ENCODE measurements at places on chromosomes 2 and 18.

- no peak for DNase-seq
Measured at GRCh38 chr18:37332628-37333420, 232.8 kb downstream of the CELF4 start.

DNA sequence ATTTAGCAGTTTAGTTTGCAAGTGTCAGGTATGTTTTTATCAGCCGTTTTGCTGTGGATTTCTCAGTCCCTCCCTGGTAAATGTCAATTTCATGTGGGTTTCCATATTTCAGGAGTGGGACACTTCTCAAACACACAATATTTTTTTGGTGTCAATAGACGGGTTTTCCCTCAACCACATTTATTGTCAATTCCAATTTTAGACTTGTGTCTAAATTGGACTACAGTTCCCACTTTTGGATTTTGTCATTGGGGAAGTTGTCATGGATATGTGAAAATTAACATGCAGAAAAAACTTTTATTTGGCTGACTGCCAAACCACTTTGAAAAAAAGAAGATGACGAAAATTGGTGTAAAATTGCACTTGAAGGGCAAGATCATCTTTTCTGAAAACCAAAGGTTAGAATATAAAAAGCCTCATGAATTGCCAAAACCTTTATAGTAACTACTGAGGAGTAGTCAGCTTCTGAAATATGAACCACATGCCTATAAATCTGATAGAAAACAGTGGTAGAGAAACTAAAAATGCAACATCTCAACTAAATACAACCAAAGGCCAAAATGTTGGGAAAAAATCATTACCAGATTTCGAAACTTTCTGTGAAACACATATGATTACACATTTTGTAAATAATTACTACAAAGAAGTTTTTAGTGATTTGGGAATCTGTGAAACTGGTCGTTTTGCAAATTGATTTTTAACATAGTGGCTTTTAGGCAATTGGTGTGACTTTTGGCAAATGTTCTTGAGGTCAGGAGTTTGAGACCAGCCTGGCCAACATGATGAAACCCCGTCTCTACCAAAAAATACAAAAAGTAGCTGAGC lies 106.4 kb downstream of the BCL2L11 start:
- no peak for DNase-seq

GRCh38 chr2:121159291-121160071 lies 125.5 kb downstream of the TFCP2L1 start:
- no peak for DNase-seq

GRCh38 chr2:238467062-238467461 lies 40.3 kb downstream of the ASB1 start:
- DNase-seq, result no peak

DNA sequence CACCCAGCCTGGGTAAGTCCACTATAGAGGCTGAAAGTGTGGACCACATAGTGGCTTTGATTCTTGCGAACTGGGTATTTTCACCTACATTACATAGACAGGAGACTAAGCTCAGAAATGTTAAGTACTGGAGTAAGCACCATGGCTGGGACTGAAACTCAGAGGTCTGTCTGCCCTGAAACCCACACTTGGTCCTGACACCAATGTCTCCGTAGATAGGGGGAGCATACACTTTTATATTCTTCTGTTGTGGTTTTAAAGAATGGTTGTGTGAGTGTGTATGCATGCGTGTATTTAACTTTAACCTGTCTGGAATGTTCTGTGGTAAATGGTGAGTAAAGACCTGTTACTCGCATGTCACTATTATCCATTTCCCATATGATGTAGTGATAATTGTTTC lies 10.3 kb upstream of the NPPC start:
- DNase-seq, result no peak

- no peak for DNase-seq
Measured at GRCh38 chr2:160639472-160639871, 145.9 kb upstream of the RBMS1 start.

DNA sequence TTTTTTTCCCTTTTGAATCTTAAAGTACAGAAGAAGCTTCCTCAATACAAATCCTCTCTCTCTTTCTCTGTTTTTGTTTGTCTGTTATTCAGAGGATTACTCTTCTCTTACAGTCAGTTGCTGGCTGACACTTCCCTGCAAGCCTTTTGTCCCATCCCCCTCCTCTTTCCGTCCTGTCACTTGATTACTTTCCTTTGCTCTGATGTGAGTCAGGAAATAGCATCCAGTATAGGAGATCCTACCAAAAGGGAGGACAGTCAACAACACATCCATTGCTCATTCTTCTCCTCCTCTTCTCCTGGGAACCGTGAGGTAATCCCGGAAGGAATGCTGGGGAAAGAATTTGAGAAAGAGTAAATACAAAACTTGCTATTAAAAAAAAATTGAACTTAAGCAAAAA lies 79.3 kb upstream of the SCN7A start:
- DNase-seq, result no peak

DNA sequence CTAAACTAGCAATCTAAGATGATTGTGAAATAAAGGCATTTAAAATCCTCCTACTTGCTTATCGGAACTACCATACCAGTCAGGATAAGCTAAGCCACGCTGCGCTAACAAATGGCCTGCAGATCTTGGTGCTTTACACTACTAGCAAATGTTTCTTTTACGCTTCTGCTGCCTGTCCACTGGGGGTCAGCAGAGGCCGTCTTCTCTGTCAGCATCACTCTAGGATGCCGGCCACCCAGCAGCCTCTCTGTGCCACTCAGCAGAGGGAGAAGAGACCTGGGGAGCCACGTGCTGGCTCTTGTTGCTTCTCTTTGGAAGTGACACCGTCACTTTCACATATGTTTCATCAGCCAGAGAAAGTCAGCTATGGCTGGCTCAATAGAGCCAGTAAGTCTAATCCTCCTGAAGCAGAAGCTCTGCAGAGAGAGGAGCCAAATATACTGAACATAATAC lies 36.6 kb downstream of the COPS8 start:
- no peak for DNase-seq

- no peak for DNase-seq
Measured at GRCh38 chr2:165120740-165121467, 82.9 kb downstream of the SCN3A start.

GRCh38 chr2:64730551-64731262 lies 77.0 kb upstream of the SERTAD2 start:
- no peak for DNase-seq

GRCh38 chr2:205715831-205716525 lies 33.7 kb downstream of the NRP2 start:
- no peak for DNase-seq

DNA sequence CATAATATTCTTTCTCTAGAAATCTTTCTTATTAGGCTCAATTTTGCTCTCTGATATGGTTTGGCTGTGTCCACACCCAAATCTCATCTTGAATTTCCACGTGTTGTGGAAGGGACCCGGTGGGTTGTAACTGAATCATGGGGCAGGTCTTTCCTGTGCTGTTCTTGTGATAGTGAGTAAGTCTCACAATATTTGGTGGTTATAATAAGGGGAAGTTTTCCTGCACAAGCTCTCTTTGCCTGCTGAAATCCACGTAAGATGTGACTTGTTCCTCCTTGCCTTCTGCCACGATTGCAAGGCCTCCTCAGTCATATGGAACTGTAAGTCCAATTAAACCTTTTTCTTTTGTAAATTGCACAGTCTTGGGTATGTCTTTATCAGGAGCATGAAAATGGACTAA lies 73.8 kb downstream of the CAVIN2 start:
- DNase-seq, result no peak

DNA sequence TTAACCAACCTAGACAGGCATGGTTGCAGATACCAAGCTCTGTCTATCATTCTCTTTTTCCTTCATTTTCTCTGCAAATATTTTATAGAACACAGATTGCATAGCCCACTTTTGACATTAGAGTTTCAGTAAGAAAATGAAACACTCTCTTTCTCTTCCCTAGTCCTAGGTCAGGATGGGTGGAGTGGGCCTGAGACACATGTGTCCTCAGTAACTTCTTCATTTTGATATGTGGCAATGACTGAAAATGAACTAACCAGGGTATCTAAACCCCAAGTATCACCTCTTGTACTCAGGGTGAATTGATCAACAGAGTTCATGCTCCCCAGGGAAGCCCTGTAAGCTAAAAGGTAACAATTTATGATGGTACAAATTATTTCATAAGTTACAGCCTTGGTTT lies 37.0 kb upstream of the KYNU start:
- DNase-seq, result no peak

- DNase-seq, result no peak
Measured at GRCh38 chr2:231395188-231396057, at the start of gene B3GNT7. TSS of gene B3GNT7 (plus strand) at chr2:231395710. CDS start at chr2:231395804, 94 bp downstream.

GRCh38 chr2:230224458-230224857 lies 1.1 kb upstream of the SP140 start:
- no peak for DNase-seq

GRCh38 chr2:9548506-9548905 lies 7.1 kb downstream of the ADAM17 start:
- no peak for DNase-seq

DNA sequence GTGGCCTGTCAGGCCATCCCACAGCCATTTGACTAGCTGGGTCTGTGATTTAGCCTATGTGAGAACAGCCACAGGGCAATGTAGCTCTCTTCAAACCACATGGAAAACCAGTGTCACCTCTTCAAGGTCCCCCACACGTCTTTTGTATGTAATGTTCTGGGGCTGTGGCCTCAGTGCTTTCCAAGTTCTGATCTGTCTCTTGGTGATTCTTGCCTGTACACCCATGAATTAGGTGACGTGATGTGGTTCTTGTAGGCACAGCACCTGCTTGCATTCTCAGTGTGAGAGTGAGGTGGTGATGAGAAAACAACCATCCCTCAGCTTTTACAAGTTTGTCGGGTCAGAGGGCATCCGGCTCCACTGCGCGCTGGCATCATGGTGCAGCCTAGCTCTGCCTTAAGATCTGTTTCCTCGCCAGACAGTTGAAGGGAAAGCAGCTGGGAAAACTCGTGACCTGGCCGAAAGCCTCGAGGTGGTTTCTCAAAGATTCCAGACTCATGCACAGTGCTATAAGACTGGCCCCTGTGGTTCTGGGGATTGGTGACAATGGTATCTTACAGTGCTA lies 125.8 kb downstream of the TANC1 start:
- DNase-seq, result no peak

DNA sequence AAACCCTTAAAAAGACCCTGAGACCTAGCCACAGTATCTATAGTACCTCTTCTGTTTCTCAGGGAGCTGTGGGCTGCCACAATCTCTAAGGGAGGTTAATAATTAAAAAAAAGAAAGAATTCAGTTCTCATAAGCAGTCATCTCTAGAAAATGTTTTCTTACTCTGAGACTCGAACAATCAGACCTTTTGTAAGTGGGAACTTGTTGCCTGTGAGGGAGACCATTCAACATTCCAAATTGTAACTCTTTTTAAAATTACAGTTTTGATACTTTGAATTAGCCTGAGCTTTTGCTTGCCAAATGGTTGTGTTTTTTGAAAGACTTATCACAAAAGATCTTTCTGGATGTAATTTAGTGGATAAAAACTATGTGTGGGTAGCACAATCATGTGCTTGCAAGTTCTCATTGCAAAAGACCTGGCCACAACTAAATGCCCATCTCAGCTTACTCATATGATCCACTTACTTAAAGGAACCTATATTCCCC lies 33.3 kb downstream of the IL1R2 start:
- DNase-seq, result no peak

DNA sequence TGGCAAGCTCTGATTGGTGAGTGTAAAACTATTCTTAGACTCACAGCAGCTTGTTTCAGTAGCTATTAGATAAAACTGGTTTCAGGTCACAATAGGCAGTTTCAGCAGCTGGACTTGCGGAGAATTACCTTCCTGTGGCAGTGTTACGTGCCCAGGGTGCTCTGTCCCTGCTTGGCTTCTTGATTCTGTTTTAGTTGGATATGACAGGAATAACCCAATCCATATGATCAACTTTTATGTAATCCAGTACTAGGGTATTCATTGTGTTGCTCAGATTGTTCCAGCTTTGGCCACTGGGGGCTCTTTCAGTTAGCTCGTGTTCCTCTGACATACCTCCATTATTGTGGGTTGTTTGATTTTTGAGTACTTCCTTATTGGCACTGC lies 43.1 kb downstream of the INPP4A start:
- no peak for DNase-seq

DNA sequence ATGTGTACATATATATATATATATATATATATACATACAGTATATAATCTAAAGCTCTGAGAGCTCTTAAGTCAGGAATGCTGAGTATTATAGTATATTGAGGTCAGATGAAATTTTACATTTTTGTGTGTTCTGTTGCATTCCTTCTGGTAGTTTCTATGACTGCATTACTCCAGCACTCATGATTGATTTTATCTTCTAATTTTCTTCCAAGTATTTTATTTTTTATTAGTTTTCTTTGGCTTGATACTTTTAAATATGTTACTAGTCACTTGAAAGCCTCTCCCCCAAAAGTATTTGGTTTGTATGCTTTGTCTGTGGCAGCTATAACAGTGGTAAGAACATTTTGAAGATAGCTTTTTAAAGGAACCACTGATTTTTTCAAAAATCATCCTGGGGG lies 25.0 kb downstream of the METTL21A start:
- no peak for DNase-seq

DNA sequence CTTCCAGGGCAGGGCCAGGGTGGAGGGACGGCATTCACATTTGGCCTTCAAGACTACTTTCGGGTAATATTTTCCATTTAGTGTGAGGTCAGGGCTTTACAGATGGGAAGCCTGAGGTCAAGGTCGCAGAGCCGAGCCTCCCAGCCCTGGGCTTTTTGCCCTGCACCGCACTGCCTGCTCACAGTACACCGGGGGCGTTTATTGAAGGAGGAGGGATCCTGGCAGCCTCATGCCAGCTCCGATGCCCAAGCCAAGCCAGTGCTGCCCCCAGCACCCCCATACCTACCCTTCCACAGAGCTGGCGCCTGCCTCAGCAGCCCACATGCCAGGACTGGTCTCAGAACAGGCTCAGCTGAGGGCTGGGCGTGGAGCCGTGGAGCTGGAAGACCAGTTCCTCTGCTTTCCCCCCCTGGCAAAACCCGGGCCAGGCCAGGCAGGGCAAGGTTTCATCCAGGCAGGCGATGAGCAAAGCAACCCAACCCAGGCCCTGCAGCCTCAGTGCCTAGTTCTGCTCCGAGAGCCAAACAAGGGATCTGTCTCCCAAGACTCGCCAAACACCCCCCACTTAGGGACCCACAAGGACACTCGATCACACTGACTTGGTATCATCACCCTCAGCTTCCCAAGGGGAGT lies 11.9 kb downstream of the SDC1 start:
- DNase-seq, result no peak

- DNase-seq, result no peak
Measured at GRCh38 chr2:151774506-151774905, 40.2 kb upstream of the NEB start.

GRCh38 chr2:29398384-29399237 lies 283.4 kb downstream of the CLIP4 start:
- DNase-seq, result no peak
